ENCODE measurements at places on chromosomes 2 and 18.

- DNase-seq = no peak
Observed at GRCh38 chr18:76369791-76370190, 125.3 kb downstream of the ZNF516 start.

DNA sequence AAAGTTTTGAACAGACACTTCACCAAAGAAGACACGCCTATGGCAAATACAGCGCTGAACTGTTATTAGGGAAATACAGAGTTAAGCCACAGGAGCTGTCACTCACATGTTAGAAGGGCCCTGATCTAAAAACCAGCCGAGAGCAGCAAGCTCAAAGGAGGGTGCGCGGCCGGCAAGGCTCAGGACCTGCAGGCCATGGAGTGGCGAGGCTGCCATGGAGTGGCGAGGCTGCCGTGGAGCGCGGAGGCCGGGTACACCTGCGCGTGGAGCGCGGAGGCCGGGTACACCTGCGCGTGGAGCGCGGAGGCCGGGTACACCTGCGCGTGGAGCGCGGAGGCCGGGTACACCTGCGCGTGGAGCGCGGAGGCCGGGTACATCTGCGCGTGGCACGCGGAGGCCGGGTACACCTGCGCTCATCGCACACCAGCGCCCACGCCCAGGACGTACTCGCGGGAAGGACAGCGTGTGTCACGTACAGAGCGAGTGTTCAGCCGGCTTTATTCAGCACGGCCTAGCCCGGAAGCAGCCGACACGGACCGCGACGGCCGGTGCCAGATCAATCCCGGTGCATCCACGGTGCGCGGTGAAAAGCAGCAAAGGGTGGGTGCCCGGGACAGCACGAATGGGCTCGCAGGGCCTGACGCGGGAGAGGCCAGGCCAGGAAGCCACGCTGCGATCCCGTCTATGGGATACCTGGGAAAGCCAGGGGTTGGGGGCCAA is 68.8 kb downstream of the SLC66A2 start:
- no peak for DNase-seq

DNA sequence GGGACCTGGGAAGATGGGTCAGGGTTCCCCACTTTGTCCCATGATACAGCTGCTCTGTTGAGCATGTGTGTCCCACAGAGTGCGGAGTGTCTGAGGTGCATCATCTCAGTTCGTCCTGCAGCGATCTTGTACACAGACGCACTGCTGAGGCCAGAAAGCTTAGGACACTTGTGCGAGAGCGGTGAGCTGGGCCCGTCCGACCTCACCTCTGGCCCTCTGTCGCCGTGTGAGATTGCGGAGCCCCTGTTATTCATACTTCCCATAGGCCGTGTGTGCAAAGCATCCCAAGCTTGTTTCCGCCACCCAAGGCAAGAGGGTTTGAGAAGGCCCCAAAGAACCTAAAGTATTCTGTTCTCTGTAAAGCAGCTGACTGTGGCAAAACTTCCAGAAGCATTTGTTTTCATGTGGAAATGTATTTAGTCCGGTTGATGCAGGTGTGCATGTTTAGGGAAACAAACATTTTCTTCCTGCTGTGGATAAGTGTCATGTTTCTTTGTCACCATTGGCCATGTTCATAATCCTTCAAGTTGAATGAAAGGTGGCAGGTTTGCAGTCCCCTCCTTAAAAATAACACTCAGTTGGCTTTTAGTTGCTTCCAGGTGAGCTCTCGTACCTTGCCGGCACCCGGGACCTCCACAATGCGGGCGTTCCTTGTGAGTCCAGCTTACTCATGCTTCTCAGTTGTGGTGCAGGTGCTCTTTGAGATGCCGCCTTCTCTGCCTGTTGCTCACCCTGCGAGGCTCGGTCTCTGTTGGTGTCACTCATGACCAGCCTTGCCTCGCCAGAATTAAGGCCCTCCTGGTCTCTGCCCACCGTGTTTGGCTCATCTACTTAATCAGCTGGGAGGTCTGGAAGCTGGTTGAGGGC is 5.3 kb downstream of the AGAP1 start:
- DNase-seq = no peak

- DNase-seq = peak; percentile 41
Observed at GRCh38 chr2:239574434-239575156, 173.8 kb upstream of the HDAC4 start.

DNA sequence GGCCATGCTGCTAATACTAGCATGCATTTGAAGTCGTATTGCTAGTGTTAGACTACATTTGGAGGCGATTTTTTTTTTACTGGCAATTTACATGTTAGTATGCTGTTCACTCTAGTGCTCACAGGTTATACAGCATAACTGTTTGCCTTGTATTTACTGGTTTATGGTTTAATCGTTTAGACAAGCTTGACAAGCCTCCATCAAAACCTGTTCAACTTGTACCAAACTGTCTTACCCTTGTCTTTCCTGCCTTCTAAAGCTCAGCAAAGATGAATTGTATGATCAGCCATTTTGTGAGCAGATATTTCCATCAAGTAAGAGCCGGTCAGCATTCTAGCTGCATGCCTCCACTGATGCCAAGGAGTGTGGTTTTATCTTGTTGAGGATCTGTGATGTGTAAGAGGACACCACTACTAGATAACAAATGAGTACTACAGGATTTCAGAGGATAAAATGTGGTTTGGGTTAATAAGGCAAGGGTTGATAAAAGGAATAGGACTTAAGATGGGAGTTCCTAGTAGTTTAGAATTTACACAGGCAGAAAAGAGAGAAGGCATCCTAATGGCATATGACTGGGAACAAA is 68.4 kb upstream of the ITM2C start:
- no peak for DNase-seq
